ENCODE measurements at places on chromosomes 5 and 9. TPM values are rescaled to one million over a fixed set of nuclear protein-coding genes. Genes with fewer than 3 reads are reported as not detected.

- H3K36me3 ChIP-seq = no peaks in the 10 kb centered on the region
- no peak overlapping the region for H3K27ac ChIP-seq
- no peak overlapping the region for H3K4me3 ChIP-seq
- peaks cover 21% of the 10 kb centered on the region for H3K4me1 ChIP-seq
- DNase-seq = no peak
- no peaks in the 10 kb centered on the region for H3K27me3 ChIP-seq
Observed at GRCh38 chr9:35666045-35666444, 1.1 kb upstream of the ARHGEF39 start.

DNA sequence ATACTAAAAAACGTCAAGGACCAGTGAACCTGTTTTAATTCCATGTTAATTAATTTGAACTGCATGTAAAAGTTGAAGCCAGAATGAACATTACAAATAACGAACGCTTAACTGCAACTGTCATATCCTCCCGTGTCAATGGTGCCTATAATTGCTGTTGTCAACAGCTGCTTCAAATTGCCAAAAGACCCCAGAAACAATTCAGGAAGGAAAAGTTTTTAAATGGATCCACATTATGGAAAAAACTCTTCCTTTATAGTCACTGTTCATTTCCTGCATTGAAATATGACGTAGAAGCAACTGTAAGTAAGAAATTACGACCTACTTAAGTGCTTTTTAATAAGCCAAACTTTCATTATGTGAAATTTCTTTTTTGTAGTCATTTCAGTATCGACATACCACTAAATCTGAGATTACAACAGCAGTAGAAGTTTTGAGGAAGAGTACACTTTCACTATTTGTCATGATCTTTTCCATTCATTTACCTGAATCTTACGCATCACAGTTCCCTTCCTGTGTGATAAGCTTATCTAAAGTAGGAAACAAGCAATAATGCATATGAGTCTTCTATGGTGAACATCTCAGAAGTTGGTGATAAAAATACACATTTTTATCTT lies 37.8 kb downstream of the MEF2C start:
- no peak for DNase-seq
- no peaks in the 10 kb centered on the region for H3K36me3 ChIP-seq
- H3K27me3 ChIP-seq = no peaks in the 10 kb centered on the region
- H3K27ac ChIP-seq = no peak overlapping the region
- peaks cover 62% of the 10 kb centered on the region for H3K4me1 ChIP-seq

DNA sequence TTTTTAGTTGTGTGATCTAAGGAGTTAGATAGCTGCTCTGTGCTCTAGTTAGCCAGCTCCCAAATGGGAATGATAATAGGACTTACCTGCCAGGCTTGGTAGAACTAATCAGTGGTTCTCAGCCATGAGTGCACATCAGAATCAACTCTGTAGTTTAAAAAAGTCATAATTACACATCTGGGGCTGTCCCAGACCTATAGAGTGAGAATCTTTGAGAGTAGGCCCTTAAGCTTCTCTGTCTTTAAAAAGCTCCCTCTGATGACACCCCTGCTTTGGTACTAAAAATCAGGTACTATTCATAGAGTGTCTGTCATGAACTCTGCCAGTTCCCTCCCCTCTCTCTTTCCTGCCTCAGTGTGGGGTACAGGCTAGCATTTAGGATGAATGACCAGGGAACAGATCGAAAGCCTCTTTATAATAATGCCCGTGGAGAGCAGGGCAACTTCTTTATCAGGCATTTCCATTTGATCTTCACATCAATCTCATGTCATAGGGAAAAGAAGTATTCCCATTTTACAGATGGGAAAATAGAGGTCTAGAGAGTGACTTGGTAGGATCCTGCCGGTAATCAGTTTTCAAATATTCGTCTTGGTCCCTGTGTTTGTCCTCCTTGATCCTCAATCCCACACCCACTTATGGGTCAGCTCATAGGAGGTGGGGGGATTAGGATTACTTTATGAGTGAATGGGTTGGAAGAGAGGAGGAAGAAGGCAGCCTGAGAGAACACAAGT lies 15.3 kb downstream of the PPARGC1B start:
- no peak overlapping the region for H3K4me3 ChIP-seq
- no peaks in the 10 kb centered on the region for H3K36me3 ChIP-seq
- no peak overlapping the region for H3K27ac ChIP-seq
- DNase-seq = no peak
- no peaks in the 10 kb centered on the region for H3K4me1 ChIP-seq

Gene FTMT
- not detected for total RNA-seq

Gene CARD9
- total RNA-seq = 6.6 TPM

Gene GMCL2
- not detected for total RNA-seq

Gene LRRC14B
- total RNA-seq = not detected

Gene TMEM8B
- 24.2 TPM for total RNA-seq

Measured in thoracic aorta (tissue), 2 donors.